ENCODE measurements at places on chromosomes 6 and 20.

DNA sequence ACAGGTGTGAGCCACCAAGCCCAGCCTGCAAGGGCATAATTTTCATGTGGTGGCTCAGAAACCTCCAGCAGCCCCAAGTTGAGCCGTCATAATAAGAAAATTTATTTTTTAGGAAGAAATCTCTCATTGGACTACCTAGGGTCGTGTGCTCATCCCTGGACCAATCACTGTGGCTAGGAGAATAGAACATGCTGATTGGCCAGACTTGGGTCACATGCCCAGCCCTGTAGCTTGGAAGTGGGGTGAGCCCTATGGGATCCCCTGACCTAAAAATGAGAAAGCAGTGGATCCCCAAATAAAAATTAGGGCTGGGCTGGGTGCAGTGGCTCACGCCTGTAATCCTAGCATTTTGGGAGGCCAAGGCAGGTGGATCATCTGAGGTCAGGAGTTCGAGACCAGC, 155.3 kb downstream of the ZNF217 start:
- no peak for DNase-seq

DNA sequence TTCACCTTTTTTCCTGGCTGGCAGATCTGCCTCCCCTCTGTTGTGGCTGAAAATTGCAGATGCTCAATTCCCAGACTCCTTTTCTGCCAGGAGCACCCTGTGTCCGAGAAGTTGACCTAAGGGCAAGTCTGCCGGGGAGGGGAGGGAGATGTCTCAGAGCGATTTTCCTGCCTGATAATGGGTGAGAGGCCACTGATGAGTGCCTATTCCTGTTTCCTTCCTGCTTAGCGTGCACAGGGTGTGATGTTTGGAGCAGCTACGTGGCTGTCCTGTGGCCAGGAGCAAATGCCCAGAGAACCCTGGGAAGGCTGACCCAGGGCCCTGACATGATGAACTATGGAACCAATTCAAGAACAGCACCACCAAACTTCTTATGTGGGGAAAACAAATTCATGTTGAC, 22.5 kb downstream of the SOX4 start:
- DNase-seq, result no peak

DNA sequence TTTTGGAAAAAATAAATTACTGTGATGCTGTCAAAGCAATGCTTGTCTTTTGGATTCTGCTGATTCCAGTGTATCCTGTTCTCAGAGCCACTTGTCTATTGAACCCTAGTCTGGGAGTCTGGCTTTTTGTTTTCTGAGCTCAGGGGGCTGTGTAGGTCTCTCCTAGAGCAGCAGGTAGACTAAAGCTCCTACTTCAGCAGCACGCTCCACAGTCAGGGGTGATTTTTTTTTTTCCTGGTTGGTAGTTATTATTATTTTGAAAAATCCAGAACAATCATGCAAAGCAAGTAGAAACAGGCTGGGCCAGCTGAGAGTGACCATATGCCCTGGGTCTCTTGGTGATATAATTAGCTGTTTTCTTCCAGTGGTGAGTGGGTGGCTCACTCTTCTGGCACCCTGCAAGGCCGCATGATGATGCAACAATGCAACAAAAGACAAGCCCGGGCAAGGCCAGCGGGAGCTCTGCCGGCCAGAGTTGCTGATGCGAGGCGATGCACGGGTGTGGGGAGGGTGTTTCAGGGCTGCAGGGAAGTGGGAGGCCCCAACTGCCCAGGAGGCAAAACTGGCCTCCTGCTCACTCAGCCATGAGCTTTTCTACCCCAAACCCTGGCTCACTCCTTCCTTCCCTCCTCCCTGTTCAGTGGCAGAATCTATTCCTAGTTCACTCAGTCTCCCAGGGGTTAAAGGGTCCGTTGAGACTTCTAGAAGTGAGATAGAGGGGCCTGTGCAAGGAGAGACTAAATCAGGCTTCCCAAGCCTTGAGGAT, 11.5 kb upstream of the CDKN1A start:
- DNase-seq, result no peak

GRCh38 chr6:22281341-22282085, 15.3 kb downstream of the PRL start:
- no peak for DNase-seq

- DNase-seq, result no peak
Measured at GRCh38 chr20:47546184-47547033, 44.7 kb downstream of the NCOA3 start.

DNA sequence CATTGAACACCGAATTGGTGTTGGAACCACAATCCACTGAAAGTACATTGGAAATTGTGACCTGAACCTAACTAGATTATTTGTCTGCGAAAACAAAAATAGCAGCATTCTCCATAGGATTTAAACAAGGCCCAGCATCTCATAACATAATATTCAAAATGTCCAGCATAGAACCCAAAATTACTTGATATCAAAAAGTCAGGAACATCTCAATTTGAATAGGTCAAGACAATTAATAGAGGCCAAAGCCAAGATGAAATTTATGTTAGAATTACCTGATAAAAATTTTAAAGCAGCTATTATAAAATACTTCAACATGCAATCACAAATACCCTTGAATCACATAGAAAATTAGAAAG, 42.4 kb upstream of the CD2AP start:
- DNase-seq, result no peak

- no peak for DNase-seq
Measured at GRCh38 chr6:37060195-37060559, 54.7 kb downstream of the FGD2 start.

- no peak for DNase-seq
Measured at GRCh38 chr6:119006974-119007373, 71.5 kb downstream of the FAM184A start.

GRCh38 chr6:13624871-13625288, 9.7 kb downstream of the NOL7 start:
- no peak for DNase-seq

DNA sequence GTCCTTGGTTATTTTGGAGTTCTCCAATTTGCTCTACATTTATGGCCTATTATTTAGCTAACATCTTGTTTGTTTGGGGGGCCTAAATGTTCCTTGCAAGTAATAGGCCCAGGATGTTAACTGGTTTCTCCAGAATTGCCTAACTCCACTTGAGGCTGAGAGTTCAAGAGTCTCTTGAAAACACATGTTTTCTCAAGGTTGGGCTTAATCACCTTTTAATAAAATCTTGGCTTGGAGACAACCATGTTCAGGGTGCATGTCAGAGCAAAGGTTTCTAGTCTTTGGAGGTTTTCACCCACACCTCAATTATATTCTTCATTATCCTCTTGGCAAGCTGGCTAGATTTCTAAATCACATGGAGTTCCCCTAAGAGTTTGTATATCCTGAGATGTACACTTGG, 54.2 kb downstream of the KLHL31 start:
- DNase-seq, result no peak

DNA sequence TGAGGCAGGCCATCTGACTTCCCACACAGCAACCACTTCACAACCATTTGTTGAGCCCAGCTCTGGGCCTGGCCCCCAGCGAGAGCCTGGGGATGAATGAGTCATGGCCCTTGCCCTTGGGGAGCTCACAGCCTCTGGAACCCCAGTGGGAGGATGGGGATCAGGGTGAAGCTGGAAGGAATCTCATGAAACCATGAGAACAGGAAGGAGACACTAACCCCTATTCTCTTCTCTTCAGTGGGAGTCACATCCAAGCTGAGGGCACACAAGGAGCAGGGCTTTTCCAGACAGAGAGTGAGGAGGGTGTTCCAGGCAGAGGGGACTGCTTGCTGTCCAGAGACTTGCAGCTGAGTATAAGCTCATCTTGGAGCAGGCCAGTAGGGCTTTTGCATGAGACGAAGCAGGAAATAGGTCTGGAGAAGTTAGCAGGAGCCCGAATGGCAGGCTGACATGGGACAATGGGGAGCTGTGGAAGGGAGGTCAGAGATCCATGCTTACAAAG, 7.5 kb downstream of the FOXS1 start:
- no peak for DNase-seq

GRCh38 chr20:7333841-7334240, 566.4 kb downstream of the BMP2 start:
- DNase-seq, result no peak

DNA sequence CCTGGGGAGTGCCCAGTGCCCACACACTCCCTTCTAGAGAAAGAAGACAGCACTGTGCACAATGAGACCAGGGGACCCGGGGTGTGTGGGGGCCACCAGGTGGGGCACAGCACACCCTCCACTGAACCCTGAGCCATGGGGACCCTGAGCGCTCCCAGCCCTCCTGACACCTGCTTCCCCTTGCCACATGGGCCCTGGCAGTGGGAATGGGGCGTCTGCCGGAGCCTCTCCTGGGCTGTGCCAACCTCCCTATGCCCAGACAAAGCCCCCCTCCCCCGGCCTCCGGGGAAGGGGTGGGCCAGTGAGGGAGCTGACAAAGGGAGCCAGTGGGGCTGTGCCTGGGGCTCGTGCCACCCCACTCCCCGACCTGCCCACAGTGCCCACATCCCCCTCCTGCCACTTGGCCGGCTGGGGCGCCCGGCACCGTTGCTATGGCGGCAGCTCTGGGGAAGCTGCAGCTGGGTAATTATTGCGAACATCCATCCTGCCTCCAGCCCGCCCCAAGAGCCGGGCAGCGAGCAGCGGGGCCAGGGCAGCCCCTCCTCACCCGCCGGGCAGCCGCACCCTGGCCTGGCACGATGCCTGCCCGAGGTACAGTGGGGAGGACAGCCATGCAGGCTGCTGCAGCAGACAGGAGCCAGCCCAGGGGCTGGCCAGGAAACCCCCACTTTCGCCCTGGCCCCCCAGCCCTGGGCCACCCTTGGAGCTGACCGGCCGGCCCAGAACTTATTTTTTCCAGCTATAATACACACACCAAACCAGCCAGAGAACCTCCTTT, 41.9 kb upstream of the NOL4L start:
- no peak for DNase-seq

DNA sequence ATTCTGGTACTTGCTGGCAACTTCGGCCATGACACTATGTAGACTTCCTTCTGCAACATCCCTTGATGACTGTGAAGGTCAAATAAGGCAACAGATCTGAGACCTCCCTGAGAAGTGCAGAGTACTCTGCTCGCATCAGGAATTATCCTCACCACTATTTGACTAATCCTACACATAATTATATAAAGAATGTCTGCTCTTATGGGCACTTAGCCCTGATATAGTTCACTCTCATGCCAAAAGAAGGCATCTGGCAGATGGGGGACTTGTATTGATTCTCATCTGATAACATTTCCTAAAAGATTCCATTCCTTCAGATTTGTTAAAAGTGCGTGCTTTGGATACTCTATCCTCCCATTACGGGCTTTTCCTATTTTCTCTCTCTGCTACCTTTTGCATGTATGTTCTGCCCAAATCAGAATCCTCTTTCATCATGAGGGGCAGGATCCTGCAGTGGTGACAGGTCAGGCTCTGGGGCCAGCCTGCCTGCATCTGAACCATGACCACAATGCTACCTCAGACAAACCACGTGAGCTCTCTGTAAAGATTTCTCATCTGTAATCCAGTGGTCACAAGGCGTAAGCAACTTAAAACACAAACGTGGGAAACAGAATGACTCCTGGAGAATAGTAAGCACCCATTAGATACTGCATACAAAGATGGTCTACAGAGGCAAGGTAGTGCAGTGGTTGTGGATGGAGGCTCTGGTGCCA, 134.0 kb downstream of the GJA10 start:
- no peak for DNase-seq

All from CD8-positive, alpha-beta T cell (primary cell).